ENCODE measurements at places on chromosomes 6 and 20.

GRCh38 chr6:148004651-148005050, 338.0 kb upstream of the SASH1 start:
- DNase-seq, result no peak

- DNase-seq, result no peak
These were observed 62.9 kb downstream of the ESR1 start for GRCh38 chr6:151870375-151870774.

DNA sequence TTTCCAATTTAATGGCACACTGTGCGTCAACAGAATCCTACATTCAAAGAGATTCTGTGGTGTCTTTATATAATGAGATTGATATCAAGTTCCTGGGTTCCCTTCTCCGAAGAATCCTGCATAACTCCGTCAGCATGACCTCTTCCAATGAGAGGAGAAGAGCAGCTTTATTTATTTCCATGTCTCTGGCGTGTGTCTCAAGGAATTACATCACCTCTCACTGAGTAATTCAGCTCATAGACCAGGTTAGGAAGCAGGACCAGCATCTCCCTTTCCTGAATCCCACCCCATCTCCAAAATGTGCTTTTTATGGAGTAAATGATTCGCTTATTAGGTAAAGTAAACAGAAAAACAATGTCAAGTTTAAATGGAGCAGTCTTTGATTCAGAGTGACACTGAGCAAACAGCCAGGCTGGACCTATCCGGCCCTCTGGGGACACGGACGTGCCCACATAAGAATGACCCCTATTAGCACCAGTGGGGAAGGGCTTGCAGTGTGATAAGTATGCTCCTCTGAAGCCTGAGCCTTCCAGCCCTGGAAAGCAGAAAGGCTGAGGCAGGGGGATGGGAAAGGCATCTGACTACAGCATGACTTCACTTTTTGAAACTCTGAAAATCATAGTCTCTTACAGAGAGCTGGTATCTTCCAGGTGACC, 165.2 kb downstream of the CLIC5 start:
- no peak for DNase-seq

- no peak for DNase-seq
These were observed 42.6 kb downstream of the BMP7 start for GRCh38 chr20:57223648-57224489.

GRCh38 chr6:4280707-4281106, 145.3 kb upstream of the ECI2 start:
- DNase-seq, result no peak

DNA sequence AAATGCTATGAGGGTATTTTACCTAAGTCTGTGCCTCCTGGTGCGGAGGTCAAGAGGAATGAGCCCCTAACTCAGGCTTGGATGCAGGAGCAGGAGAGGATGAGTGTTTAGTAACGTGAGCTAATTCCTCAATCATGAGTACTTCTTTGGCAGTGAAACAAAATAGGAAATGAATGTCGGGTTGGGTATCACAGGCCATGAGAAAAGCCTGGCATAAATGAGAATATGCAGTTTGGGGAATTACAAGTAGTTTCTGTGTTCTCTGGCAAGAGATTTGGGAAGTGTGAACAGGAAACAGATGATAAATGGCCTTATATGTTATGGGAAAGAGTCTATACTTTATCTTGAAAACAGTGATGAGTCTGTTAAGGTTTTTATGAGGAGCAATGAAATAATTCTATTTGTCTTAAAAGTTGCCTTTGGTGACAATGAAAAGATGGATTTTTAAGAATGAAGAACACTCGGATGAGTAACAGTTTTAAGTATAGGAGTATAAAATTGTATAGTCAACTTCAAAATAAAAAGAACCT, 59.0 kb upstream of the RNF146 start:
- no peak for DNase-seq

- DNase-seq, result no peak
These were observed 25.9 kb upstream of the ROS1 start for GRCh38 chr6:117451671-117452070.

- no peak for DNase-seq
These were observed 37.0 kb downstream of the EFHC1 start for GRCh38 chr6:52457096-52457495.

GRCh38 chr6:134216301-134217010, 101.5 kb downstream of the SGK1 start:
- no peak for DNase-seq

DNA sequence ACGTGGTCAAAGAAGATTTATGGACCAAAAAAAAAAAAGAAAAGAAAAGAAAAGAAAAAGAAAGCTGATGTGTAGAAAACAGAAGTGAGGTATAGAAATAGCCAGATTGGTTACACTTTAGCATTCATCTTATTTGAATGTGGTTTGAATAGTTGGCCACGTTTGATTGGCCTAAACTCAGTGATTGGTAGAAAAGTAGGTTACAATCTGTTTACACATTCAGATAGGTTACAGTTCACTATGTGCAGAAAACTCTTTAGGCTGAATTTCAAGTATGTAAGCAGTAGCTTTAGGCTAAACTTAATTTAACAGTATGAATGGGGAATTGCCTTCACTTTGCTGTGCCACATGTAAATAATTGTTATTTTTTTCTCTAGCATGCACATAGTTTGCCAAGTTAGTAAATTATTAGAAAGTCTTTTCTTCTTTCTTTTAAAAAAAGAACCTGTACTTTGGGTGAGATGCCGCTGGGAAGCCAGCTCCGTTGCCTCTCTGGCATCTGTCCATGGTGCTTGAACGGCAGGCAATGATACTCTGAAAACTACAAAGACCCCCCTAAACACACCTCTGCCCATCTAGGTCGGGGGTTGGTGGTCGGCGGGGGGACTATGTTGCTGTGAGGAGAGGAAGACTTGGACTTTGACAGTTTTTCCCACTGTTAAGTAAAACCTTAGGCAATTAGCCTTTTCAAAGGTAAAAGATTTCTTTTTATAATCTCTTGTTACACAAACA, 173.0 kb downstream of the AIG1 start:
- DNase-seq, result no peak

GRCh38 chr20:59044796-59045195, 2.2 kb upstream of the PRELID3B start:
- no peak for DNase-seq

DNA sequence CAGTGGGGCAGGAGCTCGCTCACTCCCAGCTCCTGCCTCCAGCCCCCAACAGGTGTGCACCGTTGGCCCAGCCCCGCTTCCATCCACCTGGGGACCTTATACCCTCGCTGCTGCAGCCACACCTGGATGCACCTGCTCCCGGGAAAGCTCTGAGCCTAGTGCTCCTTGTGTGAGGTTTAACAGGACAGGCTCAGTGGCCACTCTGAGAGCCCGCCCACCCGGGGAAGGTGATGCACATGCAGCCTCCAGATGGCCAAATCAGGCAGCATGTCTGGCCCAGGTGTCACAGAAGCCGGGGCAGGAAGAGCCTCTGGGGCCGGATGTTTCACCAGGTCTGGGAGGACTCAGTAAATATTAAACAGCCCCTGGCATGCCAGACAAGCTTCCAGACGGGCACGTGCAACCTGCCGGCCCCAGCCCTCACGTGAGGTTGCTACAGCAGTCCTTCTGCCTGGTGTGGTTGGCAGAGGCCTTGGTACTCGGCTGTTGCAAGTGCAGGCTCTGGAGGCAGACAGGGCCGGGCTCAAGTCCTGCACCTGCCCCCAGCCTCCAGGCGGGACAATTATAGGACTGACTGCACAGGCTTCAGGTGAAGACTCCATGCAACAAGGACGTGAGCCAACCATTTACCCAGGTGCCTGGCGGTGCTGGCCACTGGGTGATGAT, 66.9 kb downstream of the RIPOR3 start:
- no peak for DNase-seq

DNA sequence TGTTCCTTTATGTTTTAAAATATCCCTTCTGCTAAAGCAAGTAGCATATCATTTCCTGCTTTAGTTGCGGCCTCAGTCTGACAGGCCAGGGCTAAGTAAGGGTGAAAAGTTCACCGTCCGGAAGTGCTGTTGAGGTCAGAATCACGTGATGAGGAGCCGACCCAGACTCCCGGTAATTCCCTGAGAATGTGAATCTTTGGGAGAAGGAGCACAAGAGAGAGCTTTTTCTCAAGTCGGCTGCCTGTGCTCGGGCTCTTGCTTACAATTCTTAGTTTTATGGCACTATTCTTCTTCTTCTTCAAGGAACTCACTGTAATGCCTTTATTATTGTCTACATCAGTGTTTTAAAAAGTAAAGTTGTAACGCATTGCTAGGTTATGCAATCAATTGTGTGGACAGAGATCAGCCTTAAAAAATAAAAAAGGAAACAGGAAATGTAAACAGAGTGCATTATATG, 309.3 kb downstream of the PRL start:
- no peak for DNase-seq

DNA sequence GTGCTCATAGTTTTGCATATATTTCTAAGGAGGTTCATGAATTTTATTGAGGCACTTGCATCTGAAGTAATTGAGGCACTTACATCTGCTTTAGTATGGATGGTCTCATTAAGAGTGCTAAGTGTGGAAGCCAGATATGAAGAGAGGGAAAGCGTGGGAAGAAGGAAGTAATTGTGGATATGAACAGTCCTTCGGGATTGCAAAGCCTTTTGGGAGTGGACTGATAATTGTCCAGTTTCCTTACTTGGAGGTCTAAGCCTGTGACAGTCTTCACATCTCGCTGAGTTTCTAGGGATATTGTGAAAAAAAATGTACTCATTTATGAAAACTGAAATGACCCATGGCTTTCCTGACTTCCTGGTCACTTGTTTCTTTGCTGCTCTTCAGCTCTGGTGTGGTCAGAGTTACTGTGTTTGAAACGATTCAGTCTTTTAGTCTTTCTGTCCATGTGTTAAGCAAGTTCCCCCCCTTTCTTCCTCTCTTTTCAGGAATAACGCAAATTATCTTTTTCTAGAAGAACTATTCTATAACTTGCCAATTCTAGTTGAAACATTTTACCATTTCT, 137.3 kb downstream of the ZFAND3 start:
- no peak for DNase-seq

DNA sequence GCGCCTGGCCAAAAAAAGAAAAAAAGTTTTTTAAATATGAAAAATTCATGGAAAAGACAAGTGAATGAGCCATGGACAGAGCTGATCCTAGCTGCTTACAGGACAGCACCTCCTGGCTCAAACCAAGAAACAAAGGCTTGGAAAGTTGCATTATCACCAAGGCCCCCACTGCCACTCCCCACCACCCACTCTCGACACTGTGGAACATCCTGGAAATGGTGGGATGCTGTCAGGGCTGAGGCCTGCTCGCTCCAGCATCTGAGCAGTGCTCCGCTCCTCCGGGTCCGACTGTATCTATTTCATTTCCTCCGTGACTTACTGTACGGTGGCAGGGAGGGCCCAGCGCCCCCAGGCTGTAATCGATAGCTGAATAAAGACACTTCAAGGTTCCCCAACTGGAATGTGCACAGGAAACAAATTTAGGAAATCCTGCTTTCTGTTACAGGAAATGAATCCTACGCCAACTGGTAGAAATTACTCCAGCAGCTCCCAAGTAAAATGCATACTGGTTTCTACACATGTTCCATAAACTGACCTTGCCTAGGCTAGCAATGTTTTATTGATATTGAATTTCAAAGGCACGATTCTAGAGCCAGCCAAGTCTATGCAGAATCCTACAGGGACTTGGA, 109.5 kb upstream of the NFATC2 start:
- no peak for DNase-seq

GRCh38 chr6:30450909-30451841, 38.1 kb upstream of the HLA-E start:
- peak; percentile 25 for DNase-seq

DNA sequence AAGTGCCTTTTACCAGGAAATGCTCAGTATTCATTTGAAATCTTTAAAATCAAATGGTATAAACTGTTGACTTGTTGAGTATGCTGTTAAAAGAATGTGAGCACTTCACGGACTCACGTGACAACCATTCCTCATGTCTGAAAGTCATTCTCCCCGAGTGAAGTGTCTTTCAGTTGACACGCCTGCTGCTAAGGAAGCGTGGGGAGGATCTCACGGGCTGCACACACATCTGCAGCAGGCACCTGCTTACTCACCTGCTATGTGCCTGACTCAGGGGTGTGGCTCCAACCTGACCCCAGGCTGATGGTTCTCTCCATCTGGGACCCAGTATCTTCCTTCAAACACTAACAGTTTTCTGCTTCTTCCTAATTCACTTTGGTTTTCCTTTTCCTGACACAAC, 32.7 kb downstream of the WDR27 start:
- DNase-seq, result no peak

GRCh38 chr20:46237736-46238135, 70.6 kb downstream of the CDH22 start:
- no peak for DNase-seq

GRCh38 chr6:128642132-128642531, 121.7 kb upstream of the PTPRK start:
- DNase-seq, result no peak

GRCh38 chr6:100452998-100453397, 11.7 kb downstream of the SIM1 start:
- DNase-seq, result no peak

DNA sequence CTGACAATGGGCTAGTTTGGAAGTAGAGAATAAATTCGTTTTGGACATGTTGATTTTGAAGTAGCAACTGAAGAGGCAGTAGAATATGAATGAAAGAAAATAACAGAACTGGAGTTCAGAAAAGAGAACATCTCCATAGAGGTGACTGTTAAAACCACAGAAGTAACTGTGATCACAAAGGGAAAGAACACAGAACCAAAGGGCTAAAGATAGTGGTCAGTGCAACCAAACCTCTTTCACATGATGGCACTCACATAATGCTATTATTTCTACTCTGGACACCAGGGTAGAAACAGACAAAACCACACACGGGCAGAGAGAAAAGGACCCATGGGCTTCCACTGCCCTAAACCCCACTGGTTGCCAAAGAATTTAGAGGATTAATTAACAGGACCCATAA, 58.5 kb downstream of the CDK19 start:
- DNase-seq, result no peak

- no peak for DNase-seq
These were observed 9.7 kb downstream of the SYNDIG1 start for GRCh38 chr20:24479106-24479505.
